ENCODE measurements at places on chromosomes 13 and 19. TPM values are rescaled to one million over a fixed set of nuclear protein-coding genes. Genes with fewer than 3 reads are reported as not detected.

Gene C13orf42
- not detected for total RNA-seq

Gene LRRC8E
- total RNA-seq: 0.68 TPM

Gene COMP
- 13.3 TPM for total RNA-seq

Gene ZNF296
- 0.88 TPM for total RNA-seq

Gene SHISA7
- total RNA-seq: 0.16 TPM

Gene SSC5D
- 10.3 TPM for total RNA-seq

Gene ABCA7
- 35.2 TPM for total RNA-seq

Gene GPR4
- total RNA-seq: 10.4 TPM

Gene DNMT1
- total RNA-seq: 36.7 TPM

Gene FOSB
- total RNA-seq: 2.8 TPM

Gene CGB3
- total RNA-seq: not detected

Gene PROZ
- not detected for total RNA-seq

Gene KIR3DL1
- total RNA-seq: not detected

Gene SERPINE3
- not detected for total RNA-seq

Gene ZNF577
- 30.4 TPM for total RNA-seq

Gene KLF5
- 7.6 TPM for total RNA-seq

Gene ZNF93
- 5.5 TPM for total RNA-seq

Gene PCSK4
- 2.6 TPM for total RNA-seq

Gene FCER2
- total RNA-seq: not detected

Gene KCTD4
- total RNA-seq: not detected

Gene ZNF254
- total RNA-seq: 22.4 TPM

Gene LHB
- total RNA-seq: not detected

Gene LGALS14
- not detected for total RNA-seq

Gene F10
- 15.8 TPM for total RNA-seq

Gene TGFBR3L
- total RNA-seq: not detected

Gene ZIC5
- total RNA-seq: not detected

Gene OXGR1
- not detected for total RNA-seq

Gene CAMSAP3
- total RNA-seq: not detected

Gene MUC16
- not detected for total RNA-seq

Gene NLRP4
- not detected for total RNA-seq

Gene MIA
- total RNA-seq: not detected

Gene FCAR
- not detected for total RNA-seq

Gene DHDH
- total RNA-seq: 1.1 TPM

Gene SIGLECL1
- total RNA-seq: not detected

Gene KLK2
- not detected for total RNA-seq

Gene FFAR2
- 1.5 TPM for total RNA-seq

Gene CNFN
- total RNA-seq: not detected

Gene PEAK3
- total RNA-seq: 0.75 TPM

Gene CYP2B6
- not detected for total RNA-seq

Gene PTOV1
- 39.3 TPM for total RNA-seq

Gene CCDC169
- total RNA-seq: 0.51 TPM

Gene SUGP2
- 51.8 TPM for total RNA-seq

Gene MYPOP
- 2.1 TPM for total RNA-seq

Gene KLC3
- not detected for total RNA-seq

Gene TNFSF9
- total RNA-seq: 3.7 TPM

Gene PRTN3
- not detected for total RNA-seq

Gene AKAP8
- 32.9 TPM for total RNA-seq

Gene DLL3
- not detected for total RNA-seq
